ENCODE measurements at places on chromosomes 3 and 15. TPM values are rescaled to one million over a fixed set of nuclear protein-coding genes. Genes with fewer than 3 reads are reported as not detected.

The CCDC54 gene
- not detected for total RNA-seq

The ZNF660 gene
- total RNA-seq, result 2.3 TPM

The CCR8 gene
- not detected for total RNA-seq

The PPP1R14D gene
- not detected for total RNA-seq

The WHAMM gene
- total RNA-seq, result 5.4 TPM

The EPHB3 gene
- total RNA-seq, result 1.5 TPM

The SQOR gene
- 47.9 TPM for total RNA-seq

DNA sequence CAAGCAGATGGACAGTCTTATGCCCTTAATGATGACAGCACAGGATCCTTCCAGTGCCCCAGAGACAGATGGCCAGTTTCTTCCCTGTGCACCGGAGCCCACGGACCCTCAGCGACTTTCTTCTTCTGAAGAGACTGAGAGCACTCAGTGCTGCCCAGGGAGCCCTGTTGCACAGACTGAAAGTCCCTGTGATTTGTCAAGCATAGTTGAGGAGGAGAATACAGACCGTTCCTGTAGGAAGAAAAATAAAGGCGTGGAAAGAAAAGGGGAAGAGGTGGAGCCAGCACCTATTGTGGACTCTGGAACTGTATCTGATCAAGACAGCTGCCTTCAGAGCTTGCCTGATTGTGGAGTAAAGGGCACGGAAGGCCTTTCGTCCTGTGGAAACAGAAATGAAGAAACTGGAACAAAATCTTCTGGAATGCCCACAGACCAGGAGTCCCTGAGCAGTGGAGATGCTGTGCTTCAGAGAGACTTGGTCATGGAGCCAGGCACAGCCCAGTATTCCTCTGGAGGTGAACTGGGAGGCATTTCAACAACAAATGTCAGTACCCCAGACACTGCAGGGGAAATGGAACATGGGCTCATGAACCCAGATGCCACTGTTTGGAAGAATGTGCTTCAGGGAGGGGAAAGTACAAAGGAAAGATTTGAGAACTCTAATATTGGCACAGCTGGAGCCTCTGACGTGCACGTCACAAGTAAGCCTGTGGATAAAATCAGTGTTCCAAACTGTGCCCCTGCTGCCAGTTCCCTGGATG is 198.7 kb downstream of the AKAP13 start:
- DNase-seq, result no peak

GRCh38 chr15:86942285-86942684 is 862.6 kb downstream of the AGBL1 start:
- no peak for DNase-seq

DNA sequence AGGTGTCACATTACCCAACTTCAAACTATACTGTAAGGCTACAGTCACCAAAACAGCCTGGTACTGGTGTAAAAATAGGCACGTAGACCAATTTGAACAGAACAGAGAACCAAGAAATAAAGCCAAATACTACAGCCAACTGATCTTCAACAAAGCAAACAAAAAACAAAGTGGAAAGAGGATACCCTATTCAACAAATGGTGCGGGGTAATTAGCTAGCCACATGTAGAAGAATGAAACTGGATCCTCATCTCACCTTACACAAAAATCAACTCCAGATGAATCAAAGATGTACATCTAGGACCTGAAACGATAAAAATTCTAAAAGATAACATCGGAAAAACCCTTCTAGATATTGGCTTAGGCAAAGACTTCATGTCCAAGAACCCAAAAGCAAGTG is 13.1 kb downstream of the PEAK1 start:
- no peak for DNase-seq

GRCh38 chr3:124847051-124847450 is 40.1 kb downstream of the ITGB5 start:
- DNase-seq, result no peak

DNA sequence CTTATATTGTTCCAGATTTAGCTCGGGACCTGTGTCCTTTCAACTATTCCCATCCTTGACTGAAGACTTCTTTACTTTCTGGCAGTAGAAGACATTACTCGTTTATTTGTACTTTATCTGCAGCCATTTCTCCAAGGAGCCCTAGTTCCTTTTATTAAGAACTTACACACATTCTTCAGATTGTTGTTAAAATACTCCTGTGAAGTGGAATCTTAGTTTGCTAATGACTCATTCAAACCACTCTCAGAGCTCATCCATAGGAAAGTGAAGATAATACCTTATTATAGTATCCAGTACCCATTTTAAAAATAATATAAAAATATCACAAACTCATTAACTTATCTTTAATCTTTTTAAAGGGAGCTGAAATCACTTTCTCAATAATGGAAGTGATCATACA is 63.5 kb downstream of the C3orf70 start:
- DNase-seq, result no peak

- DNase-seq, result no peak
Observed at GRCh38 chr15:71461748-71462147, 346.5 kb downstream of the THSD4 start.

- no peak for DNase-seq
Observed at GRCh38 chr3:45994419-45995235, 997 bp downstream of the FYCO1 start.

- DNase-seq, result no peak
Observed at GRCh38 chr3:11928381-11928780, 75.8 kb upstream of the SYN2 start.

DNA sequence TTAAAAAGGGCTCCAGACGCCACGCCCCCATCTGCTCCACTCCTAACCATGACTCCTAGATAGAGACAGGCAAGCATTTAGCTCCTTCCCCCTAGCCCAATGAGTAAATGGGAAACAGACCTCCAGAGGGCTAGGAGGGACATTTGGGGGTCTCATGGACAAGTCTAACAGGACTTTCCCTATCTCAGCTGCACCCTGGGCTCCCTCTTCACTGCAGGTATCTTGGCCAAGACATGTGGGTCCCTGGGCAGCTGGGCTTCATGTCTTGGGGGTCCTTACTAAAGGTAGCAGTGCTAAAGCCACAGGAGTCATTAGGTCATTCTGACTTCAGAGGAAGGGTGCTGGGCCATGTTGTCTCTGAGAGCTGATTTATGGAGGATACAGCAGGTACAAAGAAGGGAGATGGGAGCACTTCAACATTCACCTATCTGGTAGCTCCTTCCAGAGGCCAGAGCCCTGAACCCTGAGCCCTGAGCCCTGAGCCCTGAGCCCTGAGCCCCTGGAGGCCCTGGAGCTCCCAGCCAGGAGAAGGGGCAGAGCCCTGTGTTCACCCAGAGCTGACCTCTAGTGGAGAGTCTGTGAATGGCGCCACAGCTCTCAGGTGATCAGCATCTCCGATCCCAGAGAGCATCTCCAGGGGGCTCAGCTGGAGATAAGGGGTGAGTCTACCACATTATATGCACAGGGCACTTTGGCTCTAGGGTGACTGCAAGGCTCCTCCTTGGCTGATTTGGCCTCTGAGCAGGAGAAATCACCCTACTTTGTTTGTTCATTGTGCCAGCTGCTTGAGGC is 40.1 kb upstream of the EPHB1 start:
- no peak for DNase-seq

DNA sequence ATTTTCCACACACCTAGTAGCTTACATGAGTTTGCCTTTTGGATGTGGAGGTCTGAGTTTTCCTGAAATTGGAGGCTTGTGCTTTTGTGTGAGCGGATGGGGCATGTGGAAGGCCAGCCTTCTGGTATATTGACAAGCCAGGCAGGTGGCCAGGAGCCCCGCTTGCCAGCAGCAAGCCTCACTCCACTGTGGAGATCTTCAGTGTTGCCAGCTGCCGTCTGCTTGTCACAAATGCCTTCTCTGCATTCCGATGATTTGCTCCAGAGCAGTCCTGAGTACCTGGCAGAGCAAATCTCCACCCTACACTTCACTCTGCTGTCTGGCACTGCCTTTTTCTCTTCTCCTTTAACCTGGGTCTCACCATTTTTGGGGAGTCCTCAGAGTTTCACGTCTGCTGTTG is 29.1 kb upstream of the CHST2 start:
- no peak for DNase-seq

DNA sequence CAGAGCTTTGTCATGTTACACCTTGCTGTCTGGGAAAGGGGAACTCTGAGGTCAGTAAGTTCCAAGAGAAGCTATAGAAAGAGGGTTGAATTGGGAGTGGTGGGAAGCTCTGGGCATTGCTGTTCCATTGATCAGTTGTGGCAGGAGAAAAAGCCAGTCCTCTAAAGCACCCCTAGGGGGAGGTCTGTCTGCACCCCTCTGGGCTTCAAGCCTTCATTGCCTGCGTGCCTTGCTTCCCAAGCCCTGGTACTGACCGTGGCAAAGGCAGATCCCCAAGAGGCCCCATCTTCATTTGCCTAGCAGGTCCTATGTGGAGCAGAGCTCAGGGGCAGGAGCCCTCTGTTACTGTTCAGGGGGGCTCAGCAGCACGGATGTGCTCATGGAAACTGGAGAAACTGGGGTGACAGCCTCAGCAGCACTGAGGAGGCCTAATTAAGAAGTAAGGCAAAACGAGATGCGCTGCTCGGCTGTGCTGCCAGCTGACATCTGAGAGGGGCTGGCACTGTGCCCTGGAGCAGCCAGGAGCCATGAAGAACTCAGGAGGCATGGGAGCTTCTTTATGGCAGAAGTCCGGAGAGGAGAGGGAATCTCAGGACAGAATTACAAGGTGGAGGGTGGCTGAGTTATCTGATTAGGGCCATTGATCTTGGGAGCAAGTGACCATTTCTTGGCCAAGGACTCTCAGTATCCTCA is 270.9 kb downstream of the RPLP1 start:
- no peak for DNase-seq

GRCh38 chr3:63807961-63808565 is 11.0 kb upstream of the C3orf49 start:
- no peak for DNase-seq

DNA sequence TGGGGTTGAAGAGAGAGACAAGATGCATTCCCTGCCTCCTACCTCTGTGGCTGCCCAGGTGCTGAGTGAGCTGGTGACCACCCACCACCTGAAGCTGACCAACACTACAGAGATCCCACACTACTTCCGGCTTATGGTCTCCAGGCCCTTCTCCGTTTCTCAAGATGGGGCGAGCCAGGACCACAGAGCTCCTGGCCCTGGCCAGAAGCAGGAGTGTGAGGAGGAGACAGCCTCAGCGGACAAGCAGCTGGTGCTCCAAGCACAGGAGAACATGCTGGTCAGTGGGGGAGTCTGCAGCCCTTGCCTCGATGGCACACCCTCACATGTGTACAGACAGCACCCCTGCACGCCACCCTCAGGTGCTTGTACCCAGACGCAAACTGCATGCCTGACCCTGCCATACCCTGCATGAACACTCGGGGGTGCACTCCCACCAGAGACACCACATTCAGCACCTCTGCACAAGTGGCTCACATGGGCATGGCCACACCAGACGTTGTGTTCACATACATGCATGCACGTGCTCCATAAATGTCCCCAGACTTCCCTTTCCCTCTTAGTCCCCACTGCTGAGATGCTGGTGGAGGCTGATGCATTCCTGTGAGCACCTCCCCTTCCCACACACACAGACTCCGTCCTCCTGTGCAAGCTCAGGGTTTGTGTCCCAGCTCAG is 19.0 kb downstream of the ACAA1 start:
- no peak for DNase-seq

- no peak for DNase-seq
Observed at GRCh38 chr3:29414468-29415224, 133.8 kb downstream of the RBMS3 start.

GRCh38 chr3:30948426-30948825 is 54.0 kb upstream of the GADL1 start:
- DNase-seq, result no peak

- DNase-seq, result no peak
Observed at GRCh38 chr15:31440754-31441311, 114.2 kb downstream of the KLF13 start.

- DNase-seq, result no peak
Observed at GRCh38 chr3:103057003-103057402, 622.2 kb downstream of the ZPLD1 start.

- no peak for DNase-seq
Observed at GRCh38 chr15:70072479-70072878, 25.2 kb downstream of the TLE3 start.
